EH (cell line): ENCODE measurements at places on chromosomes 3 and 15.

GRCh38 chr3:139718415-139718814, 40.6 kb upstream of the NMNAT3 start:
- peak; percentile 48 for DNase-seq

- DNase-seq, result no peak
Observed at GRCh38 chr3:42129014-42129953, 38.1 kb downstream of the TRAK1 start.

- DNase-seq, result peak; percentile 95
Observed at GRCh38 chr3:125140011-125140817, 72.3 kb downstream of the SLC12A8 start.

GRCh38 chr3:142586803-142587406, 8.4 kb upstream of the ATR start:
- DNase-seq, result peak; percentile 86

GRCh38 chr15:42691308-42691707, 45.6 kb downstream of the CDAN1 start:
- DNase-seq, result no peak

DNA sequence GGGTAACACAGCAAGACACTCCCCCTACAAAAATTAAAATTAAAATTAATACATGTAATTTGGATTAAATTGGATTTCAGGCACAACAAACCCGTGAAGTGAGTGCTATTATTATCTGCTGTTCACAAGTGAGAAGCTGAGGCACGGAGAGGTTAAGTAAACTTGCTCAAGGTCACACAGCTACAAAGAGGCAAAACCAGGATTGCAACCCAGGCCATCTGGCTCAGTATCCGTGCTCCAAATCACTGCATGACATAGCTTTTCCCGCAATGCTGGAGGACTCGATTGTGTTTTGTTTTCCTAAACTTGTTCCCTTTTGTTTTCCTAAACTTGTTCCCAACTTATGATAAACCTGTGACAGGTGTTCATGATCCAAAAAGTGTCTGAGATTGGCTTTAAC, 19.9 kb upstream of the C15orf39 start:
- no peak for DNase-seq

DNA sequence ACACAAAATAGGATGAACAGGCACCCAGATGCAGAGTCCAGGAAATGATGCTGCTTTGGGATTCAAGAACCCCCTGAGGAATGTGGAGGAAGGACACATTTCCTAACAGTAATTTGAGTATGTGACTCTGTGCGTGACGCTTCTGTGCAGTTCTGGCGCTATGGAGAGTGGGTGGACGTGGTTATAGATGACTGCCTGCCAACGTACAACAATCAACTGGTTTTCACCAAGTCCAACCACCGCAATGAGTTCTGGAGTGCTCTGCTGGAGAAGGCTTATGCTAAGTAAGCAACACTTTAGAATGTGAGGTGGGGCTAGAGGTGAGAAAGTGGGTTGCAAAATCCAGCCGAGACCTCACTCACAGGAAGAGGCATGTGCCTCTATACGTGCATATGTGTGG, 28.3 kb downstream of the CAPN3 start:
- DNase-seq, result peak; percentile 24

- DNase-seq, result peak; percentile 2
Observed at GRCh38 chr3:54427501-54427900, 305.1 kb downstream of the CACNA2D3 start.

- DNase-seq, result peak; percentile 63
Observed at GRCh38 chr15:57866149-57866736, 159.7 kb downstream of the POLR2M start.

DNA sequence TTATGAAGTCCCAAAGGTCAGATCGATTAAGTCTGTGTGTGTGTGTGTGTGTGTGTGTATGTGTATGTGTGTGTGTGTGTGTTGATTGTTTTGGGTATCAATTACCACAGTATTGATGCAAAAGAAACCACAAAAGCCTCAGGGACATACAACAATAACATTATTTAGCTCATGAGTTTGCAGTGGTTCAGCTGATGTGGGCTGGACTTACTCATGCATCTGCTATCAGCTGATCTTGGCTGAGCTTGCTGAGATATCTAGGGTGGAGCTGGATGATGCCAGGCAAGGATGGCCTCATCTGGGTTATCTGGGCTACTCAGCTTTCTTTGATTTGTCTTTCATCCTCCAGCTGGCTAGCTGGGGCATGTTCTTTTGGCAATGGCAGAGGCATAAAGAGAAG, 82.4 kb upstream of the PRR23C start:
- DNase-seq, result peak; percentile 28

DNA sequence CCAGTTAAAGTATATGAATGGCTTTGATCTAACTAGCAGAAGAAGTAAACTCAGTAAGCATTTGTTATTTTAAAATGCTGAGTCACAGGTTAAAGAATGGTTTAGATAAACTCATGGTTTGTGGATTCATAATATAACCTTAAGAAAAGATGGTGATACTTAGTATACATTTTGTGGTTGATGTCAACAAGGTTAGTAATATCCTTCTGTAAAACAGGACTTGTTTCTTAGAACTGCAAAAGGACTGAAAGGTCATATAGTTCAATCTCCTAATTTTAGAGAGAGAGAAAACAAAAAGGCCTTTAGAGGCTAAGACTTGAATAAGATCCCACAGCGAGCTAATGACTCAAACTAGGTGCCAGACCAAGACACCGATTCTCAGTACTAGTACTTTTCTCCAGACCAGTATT, 50.0 kb downstream of the STRIT1 start:
- DNase-seq, result peak; percentile 65

- DNase-seq, result peak; percentile 59
Observed at GRCh38 chr15:70559265-70560239, 203.8 kb downstream of the UACA start.

DNA sequence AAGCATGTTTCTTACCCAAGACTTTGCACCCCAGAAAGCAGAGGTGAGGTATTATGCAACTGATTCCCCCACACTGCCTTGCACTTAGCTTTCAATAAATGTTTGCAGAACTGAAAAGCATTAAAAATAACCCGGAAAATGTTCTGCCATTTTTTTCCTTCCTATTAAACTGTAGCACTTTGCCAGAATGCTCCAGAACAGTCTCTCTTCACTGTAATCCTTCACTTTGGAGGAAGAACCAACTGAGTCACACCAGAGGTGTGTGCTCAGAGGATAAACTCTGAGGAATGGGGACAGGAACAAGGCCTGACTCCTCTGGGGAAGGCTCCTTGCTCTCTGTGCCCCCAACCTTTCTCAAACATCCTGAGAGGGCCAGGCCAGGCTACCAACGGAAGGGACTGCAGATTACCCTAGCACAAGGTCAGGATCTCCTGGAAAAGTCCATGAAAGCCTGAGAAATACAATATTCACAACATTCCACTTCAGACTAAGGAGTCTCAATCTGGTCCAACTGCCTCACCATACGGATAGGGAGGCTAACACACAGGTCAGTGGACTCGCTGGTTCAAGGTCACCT, 19.0 kb downstream of the ANP32A start:
- no peak for DNase-seq

- no peak for DNase-seq
Observed at GRCh38 chr15:33066584-33066983, 127.9 kb downstream of the FMN1 start.
